ENCODE measurements at places on chromosomes 7 and 10.

DNA sequence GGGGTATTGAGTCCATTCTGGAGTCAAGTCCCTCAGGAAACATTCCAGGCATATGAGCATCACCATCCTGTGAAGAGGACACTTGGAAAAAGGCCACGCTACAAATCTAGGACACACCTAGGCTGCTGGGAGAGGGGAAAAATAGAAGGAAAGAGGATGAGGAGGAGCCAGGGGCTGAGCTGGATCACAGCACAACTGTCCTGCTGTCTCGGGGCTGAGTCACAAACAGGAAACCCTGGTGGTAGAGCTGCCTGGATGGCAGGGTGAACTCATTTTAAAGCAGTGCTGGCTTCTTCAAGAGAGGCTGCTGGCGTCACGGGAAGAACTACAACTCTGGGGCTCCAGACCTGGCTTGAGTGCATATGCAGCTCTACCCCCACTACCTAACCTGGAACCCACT, 151.5 kb downstream of the RNF216 start:
- DNase-seq: peak; percentile 85

GRCh38 chr7:133931053-133931452, 196.1 kb upstream of the LRGUK start:
- DNase-seq: no peak

GRCh38 chr7:99631295-99632109, 14.8 kb downstream of the ZSCAN25 start:
- no peak for DNase-seq

DNA sequence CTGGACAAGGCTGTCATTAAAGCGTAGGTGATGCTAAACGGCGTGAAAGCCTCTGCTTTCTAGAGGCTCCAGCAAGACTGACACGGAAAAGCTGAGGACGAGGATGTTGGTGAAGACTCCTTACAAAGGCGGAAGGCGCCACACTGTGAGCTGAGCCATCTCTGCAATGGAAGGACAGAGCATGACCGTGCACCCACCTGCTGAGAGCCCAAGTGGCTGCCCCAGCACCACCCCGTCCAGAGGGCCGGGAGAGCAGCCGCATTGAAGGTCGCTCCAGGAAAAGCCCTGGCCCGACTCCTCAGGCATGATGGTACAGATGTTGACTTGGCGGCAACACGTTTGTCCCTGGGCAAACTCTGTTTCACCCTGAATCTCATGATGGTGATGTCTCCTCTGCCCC, 492.7 kb downstream of the DNAJB6 start:
- DNase-seq: no peak
